ENCODE measurements at places on chromosomes 11 and 22.

DNA sequence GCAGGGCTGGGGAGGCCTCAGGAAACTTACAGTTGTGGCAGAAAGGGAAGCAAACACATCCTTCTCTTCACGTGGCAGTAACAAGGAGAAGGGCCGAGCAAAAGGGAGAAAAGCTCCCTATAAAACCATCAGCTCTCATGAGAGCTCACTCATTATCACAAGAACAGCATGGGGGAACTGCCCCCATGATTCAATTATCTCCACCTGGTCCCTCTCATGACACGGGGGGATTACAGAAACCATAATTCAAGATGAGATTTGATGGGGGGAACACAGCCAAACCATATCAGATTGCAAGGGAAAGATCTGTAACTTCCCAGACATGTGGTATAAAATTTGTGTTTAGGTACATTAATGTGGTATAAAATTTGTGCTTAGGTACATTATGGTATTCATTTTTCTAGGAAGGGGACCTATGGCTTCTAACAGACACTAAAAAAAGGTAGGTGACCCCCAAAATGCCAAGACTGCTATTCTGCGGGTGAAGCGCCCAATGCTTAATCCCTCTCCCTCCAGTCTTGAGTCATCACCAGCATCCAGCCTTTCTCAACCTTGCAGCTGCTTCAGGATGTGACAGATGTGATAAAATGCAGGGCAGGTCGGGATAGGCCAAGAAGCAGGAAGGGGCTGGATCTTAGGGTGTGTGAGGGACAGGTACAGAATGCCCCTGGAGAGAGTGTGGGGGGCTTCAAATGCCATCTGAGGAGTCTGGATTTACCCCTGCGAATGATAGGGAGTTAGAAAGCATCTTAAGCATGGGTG is 57.7 kb upstream of the AMPD3 start:
- no peak for DNase-seq

DNA sequence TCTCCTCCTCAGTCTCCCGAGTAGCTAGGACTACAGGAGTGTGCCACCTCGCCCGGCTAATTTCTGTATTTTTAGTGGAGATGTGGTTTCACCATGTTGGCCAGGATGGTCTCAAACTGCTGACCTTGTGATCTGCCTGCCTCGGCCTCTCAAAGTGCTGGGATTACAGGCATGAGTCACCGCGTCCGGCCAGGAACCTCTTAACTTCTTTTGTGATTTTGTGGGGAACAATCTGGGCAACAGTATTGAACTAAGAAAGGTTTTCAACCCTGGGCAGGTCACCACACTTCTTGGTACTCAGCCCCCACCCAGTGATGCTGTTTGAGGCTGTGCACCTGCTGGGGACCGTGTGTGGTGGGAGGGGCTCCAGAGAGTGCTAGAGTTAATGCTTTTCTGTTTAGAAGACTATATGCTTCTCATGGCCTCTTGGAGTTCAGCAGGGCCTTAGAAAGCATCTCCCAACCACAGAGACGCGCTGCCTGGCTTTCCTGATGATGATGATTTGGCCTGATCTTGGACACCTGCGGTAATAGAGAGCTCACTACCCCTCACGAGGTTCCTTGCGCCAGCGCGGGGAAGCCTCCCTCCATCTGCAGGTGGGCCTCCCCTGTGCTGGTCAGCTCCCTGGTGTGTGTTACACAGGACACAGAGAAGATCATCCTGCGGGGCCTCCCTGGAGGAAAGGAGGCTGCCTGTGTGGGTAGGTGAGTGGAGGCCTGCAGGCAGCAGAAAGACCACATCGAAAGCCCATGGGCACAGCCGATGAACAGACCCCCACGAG is 1.2 kb downstream of the DENND6B start:
- DNase-seq: no peak

DNA sequence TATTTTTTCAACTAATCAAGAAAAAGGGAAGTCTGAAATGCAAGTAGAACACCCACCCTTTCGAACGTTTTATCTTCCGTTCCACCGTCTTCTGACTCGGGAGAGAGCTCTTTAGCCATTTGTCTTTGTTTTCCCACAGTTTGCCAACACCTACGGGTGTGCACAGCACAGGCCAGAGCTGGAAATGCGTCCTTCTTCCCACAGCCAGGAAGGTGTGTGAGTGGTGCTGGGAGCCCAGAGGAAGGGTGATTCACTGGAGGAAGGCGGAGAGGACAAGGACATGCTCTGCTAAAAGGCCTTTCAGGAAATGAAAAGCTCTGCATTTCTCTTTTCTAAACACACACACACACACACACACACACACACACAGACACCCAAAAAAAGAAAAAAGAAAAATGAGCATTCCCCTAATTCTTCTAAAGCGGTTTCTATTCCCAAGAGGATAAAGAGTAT is 18.5 kb downstream of the ENDOD1 start:
- DNase-seq: no peak

- no peak for DNase-seq
Observed at GRCh38 chr11:76335842-76336241, 45.1 kb downstream of the THAP12 start.

GRCh38 chr11:33064866-33065265 is 25.5 kb downstream of the TCP11L1 start:
- DNase-seq: no peak

GRCh38 chr22:43012390-43012789 is 2.6 kb downstream of the PACSIN2 start:
- DNase-seq: no peak

DNA sequence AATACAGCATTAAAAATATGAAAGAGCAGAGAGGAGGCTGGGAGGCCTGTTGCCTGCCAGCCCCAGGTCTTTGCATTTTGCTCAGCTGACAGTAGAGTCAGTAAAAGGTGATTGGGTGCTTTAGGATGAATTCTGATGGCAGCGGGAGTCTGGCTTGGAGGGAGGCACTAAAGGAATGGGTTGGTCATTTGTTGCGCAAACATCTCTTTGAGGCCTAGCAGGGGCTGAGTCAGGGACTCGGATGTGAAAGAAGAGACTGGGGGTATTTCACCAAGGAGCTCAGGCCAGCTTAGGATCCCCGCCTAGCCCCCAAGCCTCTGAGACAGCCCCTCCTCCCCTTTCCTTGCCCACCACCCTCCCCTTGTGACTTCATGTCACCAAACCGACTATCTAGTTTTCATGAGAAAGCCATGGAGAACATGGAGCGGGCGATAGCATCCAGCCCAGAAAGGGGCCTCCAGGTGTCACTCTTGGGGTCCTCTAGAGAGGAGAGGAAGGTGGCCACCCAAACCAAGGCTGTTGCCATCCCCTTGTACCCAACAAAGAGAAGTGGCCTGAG is 9.7 kb downstream of the DGKZ start:
- DNase-seq: no peak

GRCh38 chr11:19539861-19540260 is 172.8 kb upstream of the NAV2 start:
- no peak for DNase-seq

DNA sequence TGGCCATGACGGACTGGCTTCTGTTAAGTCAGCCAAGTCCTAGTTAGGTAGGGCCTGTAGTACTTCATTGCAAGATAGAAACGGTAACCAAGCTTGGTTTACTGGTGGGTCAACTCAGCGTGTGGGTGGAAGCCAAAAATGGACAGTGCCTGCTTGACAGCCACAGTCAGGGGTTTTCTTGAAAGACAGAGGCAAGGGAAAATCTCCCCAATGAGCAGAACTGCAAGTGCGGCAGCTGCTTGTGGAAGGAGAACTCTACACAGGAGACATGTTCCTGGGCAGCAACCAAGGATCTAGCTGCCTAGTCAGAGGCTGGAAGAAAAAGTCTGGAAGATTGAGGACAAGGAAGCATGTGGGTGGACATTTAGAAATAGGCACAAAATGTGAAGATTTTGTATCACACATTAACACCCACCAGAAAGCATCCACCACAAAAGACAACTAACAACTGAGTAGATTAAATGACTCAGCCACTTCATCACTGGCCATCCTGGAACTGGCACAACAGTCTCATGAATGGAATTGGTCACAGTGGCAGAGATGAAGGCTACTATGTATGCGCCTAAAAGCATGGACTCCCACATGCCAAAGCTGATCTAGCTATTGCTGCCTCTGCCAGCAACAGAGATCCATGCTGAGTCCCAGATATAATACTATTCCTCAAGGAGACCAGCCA is 40.9 kb upstream of the SCUBE2 start:
- no peak for DNase-seq

DNA sequence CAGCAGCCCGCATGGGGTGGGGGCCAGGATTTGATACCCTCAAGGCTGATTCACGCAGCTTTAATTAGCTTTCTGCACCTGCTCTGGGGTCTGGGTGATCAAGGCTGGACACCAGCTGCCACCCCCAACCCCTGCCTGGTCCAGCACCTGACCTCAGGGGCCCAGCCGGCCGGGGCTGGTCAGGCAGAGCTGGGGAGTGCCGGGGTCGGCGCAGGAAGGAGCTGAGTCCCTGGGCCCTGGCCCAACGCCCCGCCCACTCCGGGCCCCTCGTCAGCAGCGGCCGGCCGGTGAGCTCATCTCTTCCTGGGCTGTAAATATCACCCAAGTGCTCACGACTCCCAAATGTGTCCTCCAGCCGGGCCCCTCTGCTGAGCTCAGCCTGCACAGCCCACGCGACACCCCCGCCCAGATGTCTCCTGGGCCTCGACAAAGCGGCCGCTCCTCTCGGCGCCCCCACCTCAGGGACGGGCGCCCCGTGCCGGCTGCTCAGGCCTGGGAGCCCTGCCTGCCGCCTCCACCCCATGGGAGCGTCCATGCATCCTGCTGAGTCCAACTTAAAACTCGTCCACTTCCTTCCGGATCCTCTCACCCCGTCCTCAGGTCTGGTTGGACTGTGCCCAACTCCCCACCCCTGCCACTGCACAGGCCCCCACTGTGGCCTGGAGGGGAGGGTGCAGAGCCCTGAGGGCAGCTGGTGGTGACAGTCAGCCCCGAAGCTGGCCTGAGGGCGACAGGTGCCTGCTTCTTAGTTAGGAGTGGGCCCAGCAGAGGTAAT is 29.0 kb downstream of the RTN4R start:
- no peak for DNase-seq

- peak; percentile 57 for DNase-seq
Observed at GRCh38 chr22:18156878-18157713, 7.1 kb downstream of the USP18 start.

Data from left lobe of liver (tissue), 2 donors.